ENCODE measurements at places on chromosomes 4 and X.

DNA sequence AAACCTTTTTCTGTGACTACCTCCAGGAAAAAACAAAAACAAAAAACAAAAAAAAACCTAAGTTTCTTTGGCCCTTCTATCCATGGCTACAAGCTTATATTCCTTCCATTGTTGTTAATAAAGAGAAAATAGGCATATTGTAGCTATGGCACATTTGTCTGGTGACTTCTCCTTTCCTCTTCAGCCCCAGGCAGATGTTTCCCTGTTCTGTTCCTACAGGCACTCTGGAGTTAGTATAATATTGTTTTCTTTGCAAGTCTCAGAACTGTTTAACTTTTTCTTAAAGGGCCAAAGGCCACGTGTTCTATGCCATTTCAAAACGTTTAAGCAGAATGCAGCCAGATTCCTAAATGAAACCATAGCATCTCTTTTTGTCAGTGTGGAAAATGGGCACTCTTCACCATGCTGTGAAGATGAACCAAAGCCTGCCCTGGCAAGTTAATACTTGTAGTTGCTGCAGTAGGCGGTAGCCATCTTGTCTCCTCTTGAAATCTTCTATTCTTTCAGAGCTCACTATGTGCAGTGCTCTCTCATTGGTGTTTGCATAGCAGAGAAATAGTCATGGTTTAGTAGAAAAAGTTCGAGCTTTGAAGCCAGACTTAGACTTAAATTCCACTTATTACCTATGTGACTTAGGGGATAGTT, 44.8 kb upstream of the MTMR1 start:
- no peak for DNase-seq

GRCh38 chrX:107565931-107566603, 62.2 kb upstream of the PRPS1 start:
- DNase-seq: no peak

DNA sequence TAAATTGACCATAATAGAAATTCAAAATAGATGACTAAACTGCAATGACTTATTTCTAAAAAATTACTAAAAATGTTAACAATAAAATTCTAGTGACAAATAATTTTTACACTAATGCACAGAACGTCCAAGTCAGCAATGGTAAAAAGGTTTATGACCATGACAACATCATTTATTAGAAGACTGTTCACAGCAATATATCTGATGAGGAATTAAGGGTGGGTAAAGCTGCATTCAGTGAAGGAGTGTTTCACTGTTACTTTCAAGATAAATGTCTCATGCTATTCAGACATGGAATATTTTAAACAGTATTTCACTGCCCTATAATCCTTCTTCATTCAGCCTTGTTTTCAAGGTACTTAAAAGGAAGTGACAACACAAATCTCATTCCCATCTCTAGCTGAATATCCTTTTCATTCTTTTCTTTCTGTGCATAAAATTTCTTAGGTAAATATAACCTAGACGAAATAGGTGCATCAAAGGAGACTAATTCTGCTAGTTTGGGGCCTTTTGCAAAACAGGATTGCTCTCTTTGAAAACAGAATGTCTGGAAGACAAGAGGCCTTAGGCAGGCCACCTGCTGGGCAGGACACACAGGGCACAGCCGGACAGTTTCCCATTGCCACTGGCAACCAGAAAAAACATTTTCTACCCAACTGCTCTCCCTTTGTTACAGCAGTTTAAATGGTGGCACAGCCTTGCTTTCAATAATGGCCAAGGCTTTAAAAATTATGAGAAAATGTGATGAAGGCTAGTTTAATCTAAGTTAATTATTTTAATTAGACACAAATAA, 600.3 kb downstream of the SPRY1 start:
- no peak for DNase-seq

- DNase-seq: no peak
Observed at GRCh38 chrX:43892336-43892870, 10.2 kb upstream of the MAOB start.

DNA sequence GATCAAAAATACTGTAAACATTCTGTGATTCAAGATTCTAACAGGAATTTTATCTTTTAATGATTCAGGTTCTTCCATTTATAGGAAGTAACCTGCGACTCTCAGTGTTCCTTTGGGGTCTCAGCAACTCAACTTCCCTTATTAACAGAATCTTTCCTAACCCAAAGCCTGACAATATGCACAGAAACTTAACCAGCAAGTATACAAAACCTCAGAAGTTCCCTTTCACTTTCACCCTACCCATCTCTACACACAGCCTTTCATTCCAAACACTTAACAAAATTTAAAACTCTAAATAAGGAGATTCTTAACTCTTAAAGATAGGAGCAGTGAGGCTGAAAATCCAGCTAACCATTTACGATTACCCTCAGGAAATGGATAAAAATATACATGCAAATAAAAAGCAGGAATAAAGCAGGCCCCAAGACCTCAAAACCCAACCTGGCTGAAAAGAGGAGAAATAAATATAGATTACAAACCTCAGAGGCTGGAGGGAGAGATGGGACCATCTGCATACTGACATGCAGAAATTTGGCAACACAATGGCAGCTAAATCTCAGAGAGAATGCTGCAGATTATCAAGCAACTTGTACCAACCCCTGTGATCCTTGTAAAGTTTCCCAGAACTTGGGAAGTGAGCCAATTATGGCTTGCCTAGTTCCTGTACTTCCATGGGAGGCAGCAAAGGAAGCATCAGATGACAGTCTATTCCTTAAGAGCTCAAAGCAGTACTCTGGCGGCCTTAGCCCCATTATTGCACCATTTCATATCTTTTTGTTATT, 101.0 kb downstream of the ATP11C start:
- no peak for DNase-seq

DNA sequence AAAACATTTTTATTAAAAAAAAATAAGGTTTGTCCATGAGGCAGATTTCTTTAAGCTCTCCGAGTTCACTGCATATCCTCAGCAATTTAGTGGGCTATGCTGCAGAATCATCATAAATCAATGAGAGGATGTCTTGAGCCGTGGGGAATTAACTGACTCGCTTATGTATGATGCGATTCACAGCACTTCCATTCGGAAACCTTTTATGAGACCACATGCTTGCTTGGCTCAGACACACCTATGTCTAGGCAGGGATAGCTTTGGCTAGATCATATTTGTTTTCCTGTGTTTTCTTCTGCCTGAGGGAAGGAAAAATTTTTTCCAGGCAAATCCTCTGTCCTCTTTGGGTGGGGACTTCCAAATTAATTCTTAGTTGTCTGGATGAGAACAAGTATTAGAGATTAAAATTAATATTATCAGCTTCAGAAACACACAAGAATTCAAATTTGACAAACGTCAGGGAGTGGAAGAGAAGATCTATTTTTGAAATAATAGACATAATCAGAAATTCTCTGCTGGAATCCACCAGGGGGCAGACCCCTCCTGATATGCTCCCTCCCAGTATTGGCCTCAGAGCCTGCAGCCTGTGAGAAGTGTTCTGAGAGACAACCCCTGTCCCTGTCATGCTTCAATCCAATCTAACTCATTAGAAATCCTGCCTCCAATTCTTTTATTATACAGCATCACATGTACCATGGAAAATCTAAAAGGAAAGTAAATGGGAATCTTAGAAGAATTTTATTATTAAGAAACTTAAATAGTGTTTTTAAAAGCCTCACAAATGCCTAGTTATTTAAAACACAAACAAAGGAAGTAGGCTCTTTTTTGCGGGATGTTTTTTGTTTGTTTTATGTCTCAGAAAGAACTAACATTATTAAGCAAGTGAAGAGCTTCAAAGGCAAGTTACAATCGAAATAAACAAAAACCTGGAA, 345.1 kb upstream of the TACR3 start:
- DNase-seq: no peak

- no peak for DNase-seq
Observed at GRCh38 chr4:136985683-136986082, 546.6 kb downstream of the PCDH18 start.

- DNase-seq: peak; percentile 64
Observed at GRCh38 chr4:75672461-75673026, 667 bp downstream of the G3BP2 start.

GRCh38 chr4:7261536-7261935, 69.2 kb downstream of the SORCS2 start:
- DNase-seq: no peak

DNA sequence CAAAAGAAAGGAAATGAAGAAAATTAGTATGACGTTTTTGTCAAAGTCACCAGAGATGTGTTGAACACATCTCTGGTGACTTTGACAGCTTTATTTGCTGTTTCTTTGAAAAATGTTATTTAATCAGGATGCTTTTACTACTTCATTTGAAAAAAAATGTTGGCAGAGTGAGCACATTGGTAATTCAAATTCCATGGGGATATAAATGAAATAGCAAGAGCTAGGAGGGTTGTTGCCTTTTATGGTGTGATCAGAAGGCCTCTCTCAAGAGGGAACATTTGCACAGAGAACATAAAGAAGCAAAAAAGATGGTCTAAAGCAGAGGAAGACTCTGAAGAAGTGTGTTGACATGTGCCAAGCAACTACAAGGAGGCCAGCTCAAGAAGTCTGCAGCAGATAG, 46.6 kb upstream of the CXCL8 start:
- DNase-seq: no peak

GRCh38 chrX:65634732-65635131, 32.7 kb upstream of the MSN start:
- no peak for DNase-seq

DNA sequence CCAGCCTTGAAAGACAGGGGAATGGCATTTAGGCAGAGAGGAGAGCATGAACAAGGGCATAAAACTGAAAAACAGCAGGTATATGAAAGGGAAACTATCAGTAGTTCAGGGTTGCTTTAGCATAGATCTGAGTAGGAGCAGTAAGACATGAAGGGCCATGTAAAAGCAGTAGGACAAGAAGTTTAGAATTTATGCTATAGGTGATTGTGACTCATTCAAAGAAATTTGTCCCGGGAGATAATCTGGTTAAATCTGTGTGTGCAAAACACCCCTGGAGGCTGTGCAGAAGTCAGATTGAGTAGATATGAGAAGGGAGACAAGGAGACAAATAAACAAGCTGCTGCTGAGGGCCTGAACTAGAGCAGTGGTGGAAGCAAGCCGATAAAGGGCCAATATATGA, 109.1 kb upstream of the BMP3 start:
- DNase-seq: no peak

- no peak for DNase-seq
Observed at GRCh38 chr4:109078724-109079123, 223.7 kb downstream of the COL25A1 start.

GRCh38 chr4:7092026-7092425, 24.2 kb upstream of the GRPEL1 start:
- DNase-seq: no peak

GRCh38 chrX:45718676-45719075, 518.0 kb upstream of the DIPK2B start:
- no peak for DNase-seq

GRCh38 chr4:123740236-123740635, 343.6 kb downstream of the SPRY1 start:
- DNase-seq: no peak

DNA sequence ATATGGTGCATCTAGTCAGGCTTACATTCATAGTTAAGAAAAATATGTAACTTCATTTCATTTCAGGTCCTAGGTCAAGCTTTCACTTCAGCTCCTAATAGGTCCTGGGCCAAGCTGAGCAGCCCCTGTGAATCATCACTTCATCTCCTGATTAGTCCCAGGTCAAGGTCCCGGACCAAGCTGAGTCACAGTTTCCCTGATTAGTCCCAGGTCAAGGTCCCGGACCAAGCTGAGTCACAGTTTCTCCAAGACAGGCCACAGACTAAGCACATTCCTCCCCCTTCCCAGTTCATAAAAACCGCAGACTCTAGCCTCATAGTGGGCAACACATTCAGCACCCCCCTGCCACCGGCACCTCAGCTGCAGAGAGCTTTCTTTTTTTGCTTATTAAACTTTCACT, 1331.8 kb downstream of the PCDH19 start:
- DNase-seq: no peak

- no peak for DNase-seq
Observed at GRCh38 chrX:69523314-69523713, 19.2 kb downstream of the NALF2 start.

- DNase-seq: no peak
Observed at GRCh38 chr4:39406763-39407583, at the start of gene KLB. Gene KLB (plus strand): TSS chr4:39406930. CDS start chr4:39406950, 20 bp downstream.

GRCh38 chr4:11534623-11535302, 106.1 kb upstream of the HS3ST1 start:
- DNase-seq: no peak

DNA sequence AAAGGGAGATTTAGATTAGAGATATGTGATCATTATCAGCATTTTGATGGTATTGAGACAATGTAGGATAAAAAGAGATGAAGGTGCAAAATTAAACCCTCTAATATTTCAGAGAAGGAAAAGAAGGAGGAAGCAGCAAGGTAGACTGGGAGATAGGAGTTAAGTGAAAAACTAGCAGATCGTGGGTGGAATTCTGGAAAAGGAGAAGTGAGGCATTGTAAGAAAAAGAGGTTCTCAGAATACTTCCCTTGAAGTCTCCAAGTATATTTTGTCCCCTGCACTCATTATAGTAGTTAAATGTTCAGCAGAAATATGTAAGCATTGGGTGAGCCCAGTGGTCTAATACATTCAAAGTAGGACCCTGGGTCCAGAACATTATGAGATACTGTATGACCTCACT, 30.3 kb downstream of the COPS4 start:
- no peak for DNase-seq

DNA sequence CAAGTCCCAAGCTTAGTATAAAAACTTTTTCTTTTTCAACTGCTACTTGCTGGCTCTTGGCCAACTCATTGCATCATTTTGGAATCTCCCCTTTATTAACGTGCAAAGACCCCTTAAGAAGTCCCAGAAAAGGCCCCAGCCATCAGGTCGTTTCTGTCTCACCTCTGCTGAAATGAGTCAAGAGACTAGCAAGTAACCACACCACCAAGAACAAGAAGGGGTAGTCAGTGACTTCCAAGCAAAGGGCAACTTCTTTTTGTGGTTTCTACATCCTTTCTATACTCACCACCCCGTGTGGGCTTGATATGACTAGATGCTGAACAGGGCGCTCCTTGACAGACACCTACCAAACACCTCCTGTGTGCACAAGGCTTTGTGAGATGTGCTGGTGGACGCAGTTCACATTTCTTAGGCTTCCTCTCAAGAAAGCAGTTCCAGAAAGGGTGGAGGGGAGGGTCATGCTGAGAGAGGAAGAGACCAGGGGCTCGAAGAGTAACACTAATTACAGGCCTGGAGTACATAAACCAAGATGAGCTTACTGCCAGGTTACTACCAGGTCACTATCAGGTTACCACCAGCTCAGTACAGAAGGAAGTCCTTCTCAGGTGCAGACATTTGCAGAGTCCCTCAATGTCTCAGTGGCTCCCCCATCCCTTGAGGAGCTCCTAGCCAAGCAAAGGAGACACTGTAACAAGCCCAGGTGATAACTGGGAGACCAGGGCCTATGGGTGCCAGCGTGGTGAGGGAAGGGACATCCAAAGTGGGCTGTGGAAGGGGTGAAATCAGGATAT, 19.3 kb downstream of the JAKMIP1 start:
- DNase-seq: no peak

DNA sequence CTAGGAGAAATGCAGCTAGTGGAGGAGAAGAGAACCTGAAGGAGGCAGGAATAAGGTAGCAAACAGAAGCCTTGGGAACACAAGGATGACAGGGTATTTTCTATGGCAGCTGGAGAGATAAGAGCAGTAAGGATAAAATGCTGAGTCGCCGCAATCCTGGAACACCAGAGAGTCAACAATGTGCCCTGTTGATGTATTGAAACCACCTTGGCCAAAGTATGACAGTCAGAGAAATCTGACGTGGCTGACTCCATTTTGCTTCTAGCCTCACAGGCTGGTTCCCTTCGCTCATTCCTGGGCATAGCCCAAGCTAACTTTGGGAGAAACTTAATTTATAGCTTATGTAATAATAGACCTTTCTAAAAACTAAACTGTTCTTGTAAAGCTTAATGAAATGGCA, 56.6 kb upstream of the C4orf54 start:
- DNase-seq: no peak
